Cortex of kidney (tissue), 1 donor: ENCODE measurements at places on chromosomes 2 and 18.

DNA sequence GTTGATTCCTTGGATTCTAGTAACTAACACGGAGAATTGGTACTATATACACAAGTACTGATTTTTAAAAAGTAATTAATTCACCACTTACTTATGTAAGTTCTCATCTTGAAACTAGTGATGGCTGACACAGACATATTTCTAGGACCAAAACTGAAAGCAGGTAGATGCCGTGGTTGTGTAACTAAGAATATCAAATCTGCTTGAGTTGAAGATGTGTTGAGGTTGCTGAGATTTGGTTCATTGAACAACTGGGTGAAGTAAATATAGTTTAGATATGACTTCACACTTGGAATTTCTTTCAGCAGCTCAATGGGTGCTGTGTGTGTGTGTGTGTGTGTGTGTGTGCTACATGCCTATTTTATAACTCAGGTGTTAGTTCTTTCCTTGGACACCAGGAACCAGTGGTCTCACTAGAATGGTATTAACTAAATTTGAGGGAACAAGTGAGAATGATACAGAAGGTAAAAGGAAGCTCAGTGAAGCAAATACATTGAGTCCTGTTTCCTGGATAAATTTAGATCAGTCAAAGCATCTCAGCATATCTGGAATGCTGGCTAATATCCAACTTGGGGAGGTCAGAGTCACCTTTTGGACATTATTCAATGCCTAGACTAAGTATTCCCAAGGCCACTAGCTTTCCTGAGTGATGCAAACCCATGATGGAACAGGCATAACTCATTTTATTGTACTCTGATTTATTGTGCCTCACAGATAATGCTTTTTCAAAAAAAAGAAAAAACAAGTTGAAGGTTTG is 110.7 kb upstream of the ZEB2 start:
- no peak for DNase-seq

DNA sequence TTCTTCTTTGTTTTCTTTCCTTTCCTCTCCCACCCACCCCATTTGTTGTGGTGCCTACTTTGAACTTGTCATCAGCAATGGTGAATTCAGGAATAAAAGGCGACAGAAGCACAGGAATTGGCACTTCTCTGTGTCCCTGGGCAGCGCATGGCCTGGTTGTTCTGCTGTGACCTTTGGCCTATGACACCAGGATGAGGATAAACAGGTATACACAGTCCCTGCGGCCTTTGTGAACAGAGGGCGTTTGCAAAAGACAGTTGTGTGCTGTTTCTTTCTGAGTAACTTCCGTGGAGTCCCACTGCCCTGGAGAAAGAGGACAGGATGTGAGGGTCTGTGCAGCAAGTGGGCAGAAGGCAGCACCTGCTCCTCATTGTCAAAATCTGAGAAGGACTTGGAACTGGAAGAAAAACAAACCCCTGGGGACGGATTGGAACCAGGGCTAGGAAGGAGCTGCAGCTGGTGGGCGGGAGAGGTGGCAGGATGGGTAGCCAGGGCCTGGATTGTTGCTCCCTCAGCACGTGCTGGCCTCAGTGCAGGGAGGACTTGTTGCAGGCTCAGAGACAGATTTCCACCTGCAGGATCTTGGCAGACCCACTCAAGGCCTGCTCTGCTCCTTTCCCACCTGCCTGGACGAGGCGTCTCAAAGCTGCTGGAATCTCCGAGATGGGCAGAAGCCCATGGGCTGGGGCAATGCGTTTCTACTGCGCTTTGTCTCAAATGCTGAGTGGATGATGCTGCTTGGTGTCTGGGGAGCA is 159.5 kb downstream of the ACKR3 start:
- no peak for DNase-seq

DNA sequence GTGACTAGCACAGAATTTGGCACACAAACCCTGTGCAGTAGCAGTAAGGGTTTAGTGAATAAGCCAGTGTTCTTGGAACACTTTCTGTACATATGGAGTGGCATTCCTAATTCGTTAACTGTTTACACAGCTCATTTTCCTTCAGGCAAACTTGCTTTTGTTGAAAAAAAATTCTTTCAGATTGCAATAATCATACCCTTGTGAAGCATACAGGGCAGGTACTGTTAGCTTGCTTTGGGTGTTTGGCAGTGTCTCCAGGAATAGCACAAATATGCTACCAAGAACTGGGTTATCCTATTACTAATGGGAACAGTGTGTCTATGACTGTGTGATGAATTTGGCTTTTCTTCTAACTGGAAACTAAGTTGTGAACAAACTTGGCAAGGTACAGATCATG is 33.4 kb downstream of the UGP2 start:
- no peak for DNase-seq

DNA sequence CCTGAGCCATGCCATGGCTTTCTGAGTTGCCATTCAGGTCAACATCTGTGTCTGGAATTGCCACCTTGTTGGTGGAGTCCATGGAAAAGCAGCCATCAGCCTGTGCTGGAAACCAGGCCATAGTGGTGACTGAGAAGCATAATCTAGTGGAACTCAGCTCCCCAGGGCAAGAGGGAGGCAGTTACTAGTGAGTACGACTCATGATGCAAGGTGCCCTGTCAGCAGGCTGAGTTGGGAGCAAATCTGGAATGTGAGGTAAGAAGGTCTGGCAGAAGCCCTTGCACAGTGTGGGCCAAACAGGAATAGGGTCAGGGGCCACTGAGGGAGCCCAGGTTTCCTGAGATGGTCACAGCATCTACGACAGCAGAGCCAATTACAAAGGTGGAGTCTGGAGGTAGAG is 37.1 kb downstream of the SULT1C2 start:
- DNase-seq, result no peak

GRCh38 chr2:10400568-10400977 is 47.6 kb downstream of the ODC1 start:
- DNase-seq, result no peak
